Fibroblast of lung (primary cell): ENCODE measurements at places on chromosomes 11 and 22.

DNA sequence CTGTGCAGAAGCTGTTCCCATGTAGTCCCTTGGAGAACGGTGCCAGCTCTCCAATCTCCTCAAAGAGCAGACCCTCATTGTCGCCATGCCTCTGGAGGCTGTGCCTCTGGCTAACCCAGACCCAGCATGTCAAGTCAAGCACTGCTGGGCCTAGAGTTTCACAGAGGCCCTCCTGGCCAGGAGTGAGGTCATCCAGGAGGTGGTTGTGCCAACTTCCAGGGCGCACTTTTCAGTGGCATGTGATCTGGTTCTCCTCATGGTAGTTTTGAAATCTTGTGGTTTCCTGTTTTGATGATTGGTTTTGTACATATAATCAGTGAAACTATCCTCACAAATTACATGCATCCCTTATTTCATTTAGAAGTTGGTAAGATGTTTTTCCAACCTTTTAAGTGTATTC is 78.9 kb downstream of the PPFIBP2 start:
- DNase-seq: no peak

GRCh38 chr22:40247976-40248375 is 70.3 kb downstream of the TNRC6B start:
- DNase-seq: no peak

GRCh38 chr11:105696000-105696399 is 86.1 kb downstream of the GRIA4 start:
- DNase-seq: no peak

GRCh38 chr11:63603180-63603518 is 11.1 kb downstream of the PLAAT3 start:
- DNase-seq: no peak

- peak; percentile 9 for DNase-seq
Measured at GRCh38 chr11:80722629-80723028, 1281.8 kb upstream of the TENM4 start.

GRCh38 chr11:8273287-8273686 is 9.6 kb upstream of the LMO1 start:
- DNase-seq: peak; percentile 61

GRCh38 chr11:20260307-20260706 is 100.0 kb upstream of the DBX1 start:
- DNase-seq: no peak

GRCh38 chr11:34354782-34355181 is 3.0 kb downstream of the ABTB2 start:
- DNase-seq: peak; percentile 43

DNA sequence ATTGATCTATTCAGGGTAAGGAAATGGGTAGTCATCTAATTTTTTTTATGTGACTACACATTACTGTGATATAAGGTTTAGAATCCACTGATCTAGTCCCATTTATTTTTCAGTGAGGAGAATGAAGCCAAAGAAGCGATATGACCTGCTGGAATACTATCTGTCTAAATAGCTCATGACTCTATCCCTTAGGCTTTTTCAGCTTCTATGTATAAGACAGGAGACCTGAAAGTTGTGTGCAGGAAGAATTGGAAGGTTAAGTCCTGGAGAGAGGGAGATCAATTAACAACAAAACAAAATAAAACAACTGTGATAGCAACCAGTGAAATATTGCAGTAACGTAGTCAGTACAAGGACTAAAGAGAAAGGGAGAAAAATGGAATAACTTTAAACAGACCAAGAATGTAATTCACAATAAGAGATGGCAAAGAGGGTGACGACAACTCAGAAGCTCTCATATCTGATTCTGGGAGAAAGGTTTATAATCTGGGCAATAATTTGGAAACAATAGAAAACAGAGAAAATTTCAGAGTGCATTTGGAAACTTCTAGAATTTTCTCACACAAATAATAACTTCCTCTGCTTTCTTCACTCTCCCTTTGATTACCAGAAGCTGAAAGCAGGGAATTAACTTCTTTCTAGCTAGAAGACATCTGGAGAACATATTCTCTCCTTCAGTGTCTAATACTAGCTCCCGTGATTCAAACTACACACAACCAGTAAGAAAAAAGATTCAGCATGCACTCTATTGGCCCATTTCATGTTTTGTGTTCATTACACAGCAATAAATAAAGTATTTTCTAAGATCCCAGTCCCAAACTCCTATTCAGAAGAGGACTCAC is 19.2 kb upstream of the CASP12 start:
- no peak for DNase-seq

DNA sequence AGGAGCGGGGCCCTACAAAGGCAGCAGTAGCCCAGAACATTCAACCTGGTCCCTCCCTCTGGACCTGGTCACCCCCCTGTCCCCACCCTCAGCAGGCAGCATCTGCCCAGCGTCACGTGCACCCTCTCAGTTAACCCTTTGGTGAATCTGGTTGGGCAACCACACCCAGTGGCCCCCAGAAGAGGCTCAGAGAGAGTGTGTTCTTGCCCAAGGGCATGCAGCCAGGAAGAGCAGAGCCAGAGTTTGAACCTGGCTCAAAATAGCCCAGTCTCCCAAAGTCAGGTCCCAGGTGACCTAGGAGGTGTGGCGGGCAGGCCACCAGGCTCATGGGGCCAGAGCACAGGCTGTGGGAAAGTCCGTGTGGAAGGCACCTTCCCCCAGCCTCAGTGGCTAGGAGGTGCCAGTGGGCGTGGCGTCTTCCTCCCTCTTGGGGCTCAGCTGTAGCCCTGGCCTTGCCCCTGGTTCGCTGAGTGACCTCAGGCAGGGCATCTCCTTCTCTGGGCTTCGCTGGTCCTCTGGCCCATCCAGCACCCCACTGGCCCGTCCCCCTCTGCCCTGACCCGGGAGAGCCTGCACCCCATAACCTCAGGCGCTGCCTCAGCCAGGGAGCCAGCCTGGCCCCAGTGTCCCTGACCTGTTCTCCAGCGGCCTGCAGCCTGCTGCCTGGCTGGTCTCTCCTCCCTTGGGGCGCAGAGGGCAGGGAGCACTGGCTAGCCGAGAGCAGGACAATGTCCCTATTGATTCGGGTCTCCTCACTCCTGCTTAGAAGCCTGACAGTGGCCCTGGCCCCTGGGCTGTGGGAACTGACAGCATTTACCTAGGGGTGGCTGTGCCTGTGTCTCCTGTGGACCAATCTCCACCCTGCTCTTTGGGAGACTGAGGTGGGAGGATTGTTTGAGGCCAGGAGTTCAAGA is 7.0 kb downstream of the ALDH3B1 start:
- peak; percentile 29 for DNase-seq

GRCh38 chr22:21069375-21069774 is 23.6 kb downstream of the LRRC74B start:
- no peak for DNase-seq

- no peak for DNase-seq
Measured at GRCh38 chr22:26109686-26110315, 59.5 kb upstream of the SEZ6L start.

DNA sequence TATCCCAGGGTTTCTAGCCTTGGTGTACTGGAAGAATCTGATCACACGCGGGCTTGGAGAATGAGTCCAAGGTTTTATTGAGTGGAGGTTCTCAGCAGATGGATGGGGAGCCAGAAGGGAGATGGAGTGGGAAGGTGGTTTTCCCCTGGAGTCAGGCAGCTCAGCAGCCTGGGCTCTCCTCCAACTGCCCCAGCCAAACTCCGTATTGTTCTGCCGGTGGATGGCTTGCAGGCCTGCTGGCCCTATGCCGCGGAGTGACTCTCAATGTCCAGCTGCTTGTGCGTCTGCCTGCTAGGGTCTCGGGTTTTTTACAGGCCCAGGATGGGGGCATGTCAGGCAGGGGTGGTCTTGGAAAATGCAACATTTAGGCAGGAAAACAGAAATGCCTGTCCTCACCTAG is 162.4 kb upstream of the LMO1 start:
- DNase-seq: no peak

GRCh38 chr11:32348502-32348901 is 86.8 kb downstream of the WT1 start:
- no peak for DNase-seq

DNA sequence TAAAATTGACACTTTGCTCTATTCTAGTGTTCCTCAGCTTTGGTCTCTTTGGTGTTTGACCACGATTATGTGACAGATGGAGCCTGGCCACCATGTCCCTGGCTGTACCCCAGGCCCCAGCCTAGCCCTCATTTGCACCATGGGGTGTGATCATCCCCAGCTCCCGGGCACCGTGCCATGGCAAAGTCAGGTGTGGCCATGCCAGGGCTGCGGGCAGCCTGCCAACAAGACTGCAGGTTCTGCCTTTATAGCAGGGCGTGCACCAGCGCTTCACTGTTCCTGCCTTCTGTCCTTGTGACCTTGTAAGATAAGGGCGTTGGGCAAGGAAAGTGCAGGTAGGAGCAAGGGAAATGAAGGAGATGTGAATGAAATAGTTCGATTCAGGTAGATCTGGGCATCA is 22.4 kb upstream of the APOBEC3A start:
- no peak for DNase-seq

- no peak for DNase-seq
Measured at GRCh38 chr22:50505776-50506610, 1.5 kb downstream of the LMF2 start.

- DNase-seq: no peak
Measured at GRCh38 chr22:27011717-27012116, 354.3 kb downstream of the MIAT start.

- peak; percentile 45 for DNase-seq
Measured at GRCh38 chr11:96293598-96294021, 49.4 kb downstream of the MAML2 start.

DNA sequence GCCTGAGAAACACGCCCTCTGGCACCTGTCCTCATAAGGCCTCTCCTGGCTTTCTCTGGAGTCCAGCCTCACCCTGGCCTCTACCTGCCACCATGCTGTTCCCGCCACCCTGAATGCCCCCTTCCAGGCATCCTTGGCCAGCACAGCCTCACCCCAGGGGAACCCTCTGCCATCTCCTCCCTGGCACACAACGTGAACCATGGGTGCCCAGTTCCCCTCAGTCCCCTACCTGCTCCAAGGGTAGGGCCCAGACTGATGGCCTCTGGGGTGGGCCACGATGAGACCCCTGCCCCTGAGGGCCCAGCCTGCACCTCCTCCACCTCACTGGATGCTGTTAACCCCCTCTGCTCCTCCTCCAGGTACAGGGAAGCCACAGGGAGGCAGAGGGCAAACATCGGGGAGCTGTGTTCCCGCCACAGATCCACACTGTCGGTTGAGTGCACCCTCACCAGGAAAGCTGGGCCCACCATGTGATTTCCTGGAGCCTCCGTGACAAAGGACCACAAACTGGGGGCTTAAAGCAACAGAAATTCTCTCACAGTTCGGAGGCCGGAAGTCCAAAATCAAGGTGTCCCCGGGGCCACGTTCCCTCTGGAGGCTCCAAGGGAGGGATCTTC is 169.6 kb downstream of the BRD1 start:
- no peak for DNase-seq

GRCh38 chr22:47152236-47152635 is 389.8 kb downstream of the TBC1D22A start:
- no peak for DNase-seq

- DNase-seq: no peak
Measured at GRCh38 chr11:73875840-73876239, 806 bp downstream of the COA4 start.

GRCh38 chr11:128689948-128690664 is 3.8 kb upstream of the FLI1 start:
- DNase-seq: peak; percentile 26

- no peak for DNase-seq
Measured at GRCh38 chr11:104564921-104565582, 333.2 kb downstream of the CASP12 start.

GRCh38 chr11:76226626-76227025 is 20.3 kb upstream of the WNT11 start:
- DNase-seq: no peak

DNA sequence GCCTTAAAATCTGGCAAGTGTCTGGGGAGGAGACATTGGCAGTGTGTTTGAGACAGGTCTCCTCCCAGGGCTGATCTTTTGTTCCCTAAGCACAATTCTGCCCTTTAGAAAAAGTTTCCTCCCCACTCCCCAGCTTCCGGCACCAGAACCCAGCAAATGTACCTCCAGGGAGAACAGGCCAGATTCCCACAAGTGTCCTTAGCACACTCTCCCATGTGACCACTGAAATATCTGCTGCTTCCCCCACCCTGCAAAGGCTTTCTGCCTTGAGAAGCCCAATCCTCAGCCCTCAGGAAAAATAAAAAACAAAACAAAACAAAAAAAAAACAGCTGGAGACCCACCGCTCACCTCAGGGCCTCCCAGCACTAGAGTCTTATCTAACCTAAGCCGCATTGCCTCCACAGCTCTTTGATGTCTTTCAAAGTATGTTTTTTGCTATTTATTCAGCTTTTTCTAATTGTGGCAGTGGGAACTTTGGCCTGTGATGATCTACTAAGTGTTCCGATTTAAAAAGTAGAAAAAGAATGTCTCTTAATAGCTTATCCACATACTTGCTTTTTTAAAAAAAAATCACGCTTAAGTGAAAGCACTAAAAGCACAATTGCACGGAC is 29.0 kb upstream of the FBLN1 start:
- no peak for DNase-seq

GRCh38 chr22:19930551-19931486 is 10.8 kb upstream of the COMT start:
- no peak for DNase-seq

DNA sequence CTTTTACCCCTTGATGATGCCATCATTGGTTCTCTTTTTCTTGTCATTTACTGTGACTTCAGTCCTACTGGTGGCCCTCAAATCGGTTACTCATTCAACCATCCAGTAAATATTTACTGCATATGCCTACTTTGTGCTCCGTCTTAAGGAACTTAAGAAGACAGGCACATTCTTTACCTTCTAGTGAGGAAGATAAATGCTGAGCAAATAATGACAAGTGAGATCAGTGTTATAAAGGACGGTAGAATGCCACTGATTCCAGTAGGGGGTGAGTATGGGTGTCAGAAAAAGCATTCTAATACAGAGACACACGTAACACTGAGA is 1.6 kb downstream of the ANKRD42 start:
- peak; percentile 5 for DNase-seq

DNA sequence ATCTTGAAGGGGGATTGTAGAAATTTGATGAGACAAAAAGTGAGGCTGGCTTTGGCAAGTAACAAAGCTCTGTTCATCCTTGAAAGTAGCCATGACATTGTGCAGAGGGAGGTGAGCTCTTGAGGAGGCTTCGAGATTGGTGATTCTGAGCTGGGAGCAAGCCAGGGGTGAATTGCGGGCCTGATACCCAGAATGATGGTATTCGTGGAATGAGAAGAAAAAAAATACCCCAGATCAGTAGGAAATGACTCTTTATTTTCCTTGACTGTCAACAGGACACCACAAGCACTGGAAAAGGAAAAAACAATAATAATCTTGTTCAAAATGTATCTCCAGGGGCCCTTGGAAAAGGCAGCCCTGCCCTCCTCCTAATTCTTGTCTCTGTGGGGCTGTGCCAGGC is 62.7 kb downstream of the TSPAN18 start:
- DNase-seq: peak; percentile 30
